ENCODE measurements at places on chromosomes 12 and 14.

GRCh38 chr14:90554341-90554740 is 157.5 kb downstream of the CALM1 start:
- DNase-seq: no peak

GRCh38 chr12:107351713-107352112 is 258.4 kb upstream of the CRY1 start:
- DNase-seq: no peak

DNA sequence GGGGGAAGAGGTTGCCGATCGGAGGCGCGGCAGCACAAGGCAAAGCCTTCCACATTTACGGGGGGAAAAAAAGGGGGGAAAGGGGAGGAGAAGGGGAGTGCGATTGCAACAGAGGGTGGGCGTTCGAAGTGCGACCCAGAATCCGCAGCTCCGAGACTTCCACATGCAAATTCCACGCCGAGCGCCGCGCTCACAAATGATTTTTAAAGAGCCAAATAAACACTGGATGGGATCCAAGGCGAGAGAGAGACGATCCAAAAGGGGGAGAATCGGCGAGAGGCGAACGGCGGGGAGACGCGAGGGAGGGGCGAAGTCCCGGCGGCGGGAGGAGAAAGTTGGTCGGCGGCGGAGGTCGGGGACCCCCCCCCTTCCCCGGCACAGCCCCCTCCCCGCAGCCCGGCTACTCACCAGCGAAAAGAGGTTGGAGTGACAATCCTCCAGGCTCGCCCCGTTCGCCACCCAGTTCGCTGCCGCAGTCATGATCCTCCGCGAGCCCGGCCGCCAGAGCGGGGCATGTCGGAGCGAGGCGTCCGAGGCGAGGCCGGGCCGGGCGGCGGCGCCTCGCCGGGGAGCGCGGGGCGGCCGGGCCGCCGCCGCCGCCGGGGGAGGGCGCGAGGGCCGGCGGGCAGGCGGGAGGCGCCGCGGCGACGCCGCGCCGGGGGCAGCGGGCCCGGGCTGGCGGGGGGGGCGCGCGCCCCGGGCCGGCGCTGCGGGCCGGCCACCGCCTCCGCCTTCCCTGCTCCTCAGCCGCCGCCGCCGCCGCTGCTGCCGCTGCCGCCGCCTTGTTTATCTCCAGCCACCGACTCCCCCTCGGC is 634 bp downstream of the MED13L start:
- DNase-seq: peak; percentile 46

DNA sequence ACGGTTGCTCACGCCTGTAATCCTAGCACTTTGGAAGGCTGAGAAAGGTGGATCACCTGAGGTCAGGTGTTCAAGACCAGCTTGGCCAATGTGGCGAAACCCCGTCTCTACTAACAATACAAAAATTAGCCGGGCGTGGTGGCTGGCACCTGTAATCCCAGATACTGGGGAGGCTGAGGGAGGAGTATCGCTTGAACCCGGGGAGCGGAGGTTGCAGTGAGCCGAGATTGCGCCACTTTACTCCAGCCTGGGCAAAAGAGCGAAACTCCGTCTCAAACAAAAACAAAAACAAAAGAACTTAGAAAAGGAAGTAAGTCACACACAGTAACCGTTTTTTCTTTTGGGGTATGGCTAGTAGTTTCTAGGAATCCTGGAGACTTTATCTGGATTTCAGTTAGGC is 1.7 kb upstream of the PALS1 start:
- DNase-seq: no peak

GRCh38 chr14:105397350-105397931 is 897 bp upstream of the TEX22 start:
- no peak for DNase-seq

DNA sequence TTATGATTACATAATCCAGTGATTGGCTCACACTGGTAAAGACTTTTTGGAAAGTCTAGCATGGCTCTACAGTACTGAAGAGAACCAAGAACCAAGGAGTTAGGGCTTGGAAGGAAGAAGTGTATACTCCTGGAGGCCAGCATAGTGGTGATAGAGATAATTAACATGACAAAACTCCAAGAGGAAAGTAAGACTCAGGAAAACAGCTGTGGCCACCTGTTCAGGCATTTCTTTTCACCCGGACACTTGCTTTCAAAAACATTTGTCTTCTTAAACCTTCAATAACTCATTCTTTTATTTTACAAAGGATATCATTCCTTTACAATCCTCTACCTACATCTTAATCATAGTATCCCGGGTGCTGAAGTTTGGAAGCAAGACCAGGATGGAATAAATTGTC is 50.9 kb downstream of the KLHL28 start:
- no peak for DNase-seq

DNA sequence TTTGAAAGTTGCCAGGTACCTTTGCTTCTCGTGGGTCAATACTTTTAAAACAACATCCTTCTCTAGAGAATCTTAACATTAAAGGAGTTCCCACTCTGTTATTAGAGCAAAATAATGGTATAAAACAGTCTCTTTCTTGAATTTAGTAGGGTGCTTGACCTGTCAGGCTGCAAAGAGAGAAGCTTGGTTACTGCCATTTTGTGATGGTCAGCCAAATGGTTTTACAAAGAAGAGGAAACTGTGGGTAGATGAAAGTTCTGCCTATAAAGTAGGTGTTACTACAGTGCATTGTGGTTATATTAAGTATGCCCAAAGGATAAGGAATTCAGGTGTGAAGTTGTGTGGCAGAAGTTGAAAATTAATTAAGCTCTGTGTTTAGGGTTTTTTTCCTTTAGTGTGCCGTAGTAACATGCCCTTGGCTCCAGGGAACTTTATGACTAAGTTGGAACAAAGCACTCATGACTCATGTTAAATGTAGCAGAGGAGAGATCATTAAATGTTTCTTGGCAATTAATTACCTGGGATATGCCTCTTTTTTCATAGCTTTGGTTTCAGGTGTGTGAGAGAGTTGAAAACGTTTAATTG is 354.0 kb upstream of the KITLG start:
- no peak for DNase-seq

- no peak for DNase-seq
Measured at GRCh38 chr12:131622422-131622955, 88.4 kb upstream of the SFSWAP start.

- no peak for DNase-seq
Measured at GRCh38 chr12:121267822-121268221, 28.7 kb downstream of the CAMKK2 start.

DNA sequence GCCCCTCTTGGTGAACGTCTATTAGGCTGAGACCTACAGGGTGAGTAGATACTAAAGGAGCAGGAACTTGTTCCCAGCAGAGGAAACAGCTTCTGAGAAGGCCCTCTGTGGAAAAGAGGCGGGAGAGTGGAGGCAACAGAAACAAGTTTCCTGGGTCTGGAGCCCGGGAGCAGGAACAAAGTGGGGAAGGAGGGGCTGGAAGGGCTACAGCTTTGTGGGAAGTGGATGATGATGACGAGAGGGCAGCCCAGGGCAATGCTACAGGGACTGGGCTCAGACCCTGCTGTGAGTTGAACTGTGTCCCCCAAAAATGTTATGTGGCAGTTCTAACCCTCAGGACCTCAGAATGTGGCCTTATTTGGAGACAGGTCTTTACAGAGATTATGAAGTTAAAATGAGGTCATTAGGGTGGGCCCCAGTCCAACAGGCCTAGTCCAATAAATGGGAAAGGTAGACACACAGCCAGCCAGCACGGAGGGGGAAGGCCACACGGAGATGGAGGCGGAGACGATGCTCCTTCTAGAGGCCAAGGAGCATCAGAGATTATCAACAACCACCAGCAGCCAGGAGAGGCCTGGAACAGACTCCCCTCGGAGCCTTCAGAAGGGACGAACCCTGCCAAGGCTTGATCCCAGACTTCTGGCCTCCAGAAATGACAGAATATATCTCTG is 14.3 kb downstream of the CAMKK2 start:
- DNase-seq: no peak

- no peak for DNase-seq
Measured at GRCh38 chr12:51390457-51390856, 749 bp downstream of the GALNT6 start.
